ENCODE measurements at places on chromosomes 4 and X.

DNA sequence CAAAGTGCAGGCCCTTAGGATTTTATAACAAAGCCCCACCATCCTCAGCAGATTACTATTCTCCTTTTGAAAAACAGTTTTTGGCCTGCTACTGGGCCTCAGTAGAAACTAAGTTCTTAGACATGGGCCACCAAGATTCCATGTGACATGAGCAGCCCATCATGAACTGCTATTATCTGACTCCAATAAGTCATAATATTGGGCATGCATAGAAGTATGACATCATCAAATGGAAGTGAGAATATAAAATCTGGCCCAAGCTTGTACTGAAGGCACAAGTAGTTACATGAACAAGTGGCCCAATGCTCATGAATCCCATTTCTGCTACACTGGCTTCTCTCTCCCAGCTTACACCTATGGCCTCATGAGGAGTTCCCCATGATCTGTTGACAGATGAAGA is 404.8 kb downstream of the EPHA5 start:
- no peak for DNase-seq

DNA sequence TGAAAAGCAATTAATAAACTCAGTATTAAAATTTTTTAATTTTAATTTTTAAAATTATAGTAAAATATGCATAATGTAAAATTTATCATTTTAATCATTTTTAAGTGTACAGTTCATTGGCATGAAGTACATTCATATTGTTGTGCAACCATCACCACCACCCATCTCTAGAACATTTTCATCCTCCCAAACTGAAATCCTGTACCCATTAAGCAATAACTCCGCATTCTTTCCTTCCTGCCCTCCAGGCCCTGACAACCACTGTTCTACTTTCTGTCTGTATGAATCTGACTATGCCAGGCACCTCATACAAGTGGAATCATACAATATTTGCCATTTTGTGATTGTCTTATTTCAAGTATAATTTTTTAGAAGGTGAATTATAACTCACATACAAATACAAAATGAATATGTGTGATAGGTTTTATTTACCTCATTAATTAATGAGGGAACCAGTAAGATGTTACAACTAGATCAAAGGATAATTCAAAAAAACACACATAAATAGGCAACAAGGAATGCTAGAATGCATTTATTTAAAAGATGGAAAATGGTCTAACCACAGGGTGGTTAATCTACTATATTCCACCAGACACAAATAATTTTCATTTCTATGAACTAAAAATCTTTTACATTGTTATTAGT is 13.1 kb upstream of the AFF1 start:
- peak; percentile 8 for DNase-seq

GRCh38 chr4:56742080-56742871 is 61.2 kb upstream of the HOPX start:
- DNase-seq, result no peak

GRCh38 chr4:88207171-88207570 is 48.7 kb upstream of the ABCG2 start:
- DNase-seq, result no peak

- peak; percentile 76 for DNase-seq
Measured at GRCh38 chrX:118807151-118808017, 16.2 kb upstream of the ZCCHC12 start.

- DNase-seq, result no peak
Measured at GRCh38 chrX:10769195-10769594, 148.8 kb upstream of the MID1 start.

GRCh38 chr4:7903791-7904516 is 35.7 kb downstream of the AFAP1 start:
- DNase-seq, result no peak

Measured in endodermal cell (in vitro differentiated cells).